ENCODE measurements at places on chromosomes 2 and 18. TPM values are rescaled to one million over a fixed set of nuclear protein-coding genes. Genes with fewer than 3 reads are reported as not detected.

DNA sequence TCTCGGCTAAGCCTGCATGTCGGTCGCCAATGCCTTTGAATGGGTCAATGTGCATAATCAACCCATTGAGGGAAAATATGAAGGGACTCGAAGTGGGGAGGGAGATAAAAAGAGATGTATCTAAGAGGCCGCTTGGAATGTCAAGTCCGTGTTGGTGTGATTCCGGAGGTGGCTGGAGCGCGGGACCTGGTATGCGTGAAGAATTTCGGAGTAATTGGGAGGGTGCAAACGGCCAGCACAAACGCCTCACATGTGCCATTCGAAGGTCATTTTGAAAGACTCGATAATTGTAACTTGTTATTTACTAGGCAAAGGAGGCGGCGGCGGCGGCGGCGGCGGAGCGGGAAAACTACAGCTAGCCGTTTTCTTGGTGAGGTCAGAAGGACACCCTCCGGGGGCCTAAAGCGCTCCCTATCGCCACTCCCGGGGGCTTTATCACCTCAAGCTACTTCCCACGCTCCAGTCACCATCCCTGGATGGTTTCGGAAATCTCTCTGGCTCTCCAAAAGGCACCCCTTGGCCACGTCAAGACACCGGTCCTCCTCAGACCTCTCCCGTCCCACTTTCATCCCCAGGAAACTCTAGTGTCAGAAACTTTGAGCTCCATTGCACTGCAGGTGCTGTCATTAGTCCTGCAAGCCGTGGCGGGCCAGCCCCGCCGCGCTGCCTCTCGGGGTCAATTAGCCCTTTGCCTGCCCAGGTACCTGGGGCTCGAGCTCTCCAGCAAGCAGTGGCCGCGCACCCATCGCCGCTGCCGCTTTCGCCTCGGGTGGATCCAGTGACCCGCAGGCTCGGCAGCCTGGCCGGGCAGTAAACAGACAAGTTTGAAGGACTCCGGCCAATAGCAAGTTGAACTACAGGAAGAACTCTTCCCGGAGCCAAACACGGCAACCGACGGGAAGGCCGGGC is 1.5 kb downstream of the ERBB4 start:
- H3K36me3 ChIP-seq = no peaks in the 10 kb centered on the region

The CTLA4 gene
- total RNA-seq = 2.6 TPM

The LRRTM1 gene
- total RNA-seq = not detected

The TPO gene
- 52.9 TPM for total RNA-seq

The SATB2 gene
- total RNA-seq = 1.9 TPM

Measured in spleen (tissue), 13 donors.